ENCODE measurements at places on chromosomes 4 and X.

DNA sequence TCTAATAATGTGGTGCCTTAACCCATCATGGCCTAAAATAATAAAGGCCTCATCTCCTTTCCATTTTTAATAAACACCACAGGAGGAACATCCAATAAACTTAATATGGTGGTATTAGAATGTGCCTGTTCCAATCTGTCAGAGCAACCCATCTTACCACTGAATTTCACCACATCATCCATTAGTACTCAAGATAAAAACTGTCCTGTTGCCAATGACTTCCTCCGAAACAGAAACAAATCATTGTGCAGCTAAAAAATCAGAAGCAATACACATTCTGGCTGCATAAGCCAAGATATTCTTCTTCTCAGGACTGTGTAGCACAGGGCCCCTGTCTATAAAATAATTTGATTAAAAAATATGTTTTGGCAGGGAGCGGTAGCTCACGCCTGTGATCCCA, 18.5 kb downstream of the TLR10 start:
- no peak for DNase-seq

GRCh38 chr4:105944540-105944939, 49.3 kb downstream of the NPNT start:
- no peak for DNase-seq

DNA sequence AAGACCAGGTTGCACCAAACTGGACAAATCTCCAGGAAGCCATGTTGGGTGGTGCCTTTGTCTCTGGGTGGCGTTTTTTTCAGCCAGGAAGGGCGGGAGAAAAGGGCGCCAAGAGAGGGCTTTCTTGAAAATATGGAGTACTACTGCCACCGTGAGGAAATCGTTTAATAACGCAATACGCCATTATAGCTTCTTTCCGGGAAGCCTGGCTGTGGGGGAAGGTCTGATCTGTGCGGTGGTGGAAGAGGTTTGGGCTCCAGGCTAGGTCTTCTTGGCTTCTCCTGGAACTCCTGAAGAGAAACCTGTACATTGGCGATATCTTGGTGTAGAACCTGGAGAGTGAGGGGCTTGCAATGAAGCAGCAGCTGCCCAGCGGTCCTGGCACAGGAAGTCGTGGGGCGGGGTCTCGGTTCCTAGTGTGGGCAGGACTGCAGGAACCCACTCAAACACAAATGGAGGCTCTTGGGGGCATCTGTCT, 202.7 kb downstream of the OR13H1 start:
- no peak for DNase-seq

GRCh38 chrX:13666836-13667235, 13.9 kb downstream of the TCEANC start:
- no peak for DNase-seq

DNA sequence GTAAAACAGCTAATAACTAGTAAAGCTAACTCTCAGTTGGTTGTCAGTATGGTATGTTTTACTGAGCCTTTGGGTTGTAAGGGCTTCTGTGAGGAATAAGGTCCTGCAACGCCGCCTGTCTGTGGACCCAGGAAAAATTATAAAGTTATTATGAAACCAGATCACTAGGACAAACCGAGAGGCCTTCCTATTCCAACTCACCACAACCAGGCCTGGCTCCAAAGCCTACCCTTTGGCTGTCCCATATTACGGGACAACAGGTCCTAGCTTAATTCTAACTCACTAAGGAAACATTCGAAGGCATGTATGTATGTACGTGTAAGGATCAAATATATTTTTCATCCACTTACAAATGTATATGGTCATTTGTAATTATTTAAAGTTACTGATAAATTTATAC, 1.4 kb downstream of the ANKRD17 start:
- DNase-seq, result peak; percentile 20

- no peak for DNase-seq
Observed at GRCh38 chr4:94488670-94489069, 36.9 kb downstream of the PDLIM5 start.

DNA sequence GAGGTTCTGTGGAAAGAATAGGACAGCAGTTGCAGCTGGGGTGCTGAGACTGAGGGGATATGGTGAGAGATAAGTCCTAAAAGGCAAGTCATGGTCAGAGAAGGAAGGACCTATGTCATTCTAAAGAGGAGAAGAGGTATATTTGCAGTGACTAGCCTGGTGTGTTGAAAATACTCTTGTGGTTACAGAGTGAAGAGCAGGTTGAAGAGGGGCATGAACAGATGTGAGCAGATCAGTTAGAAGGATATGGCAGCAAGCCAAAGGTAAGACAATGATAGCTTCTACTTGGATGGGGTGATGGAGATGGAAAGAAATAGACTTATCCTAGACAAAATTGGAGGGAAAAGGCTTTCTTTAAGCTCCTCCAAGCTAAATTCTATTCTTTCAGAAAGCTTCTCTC, 469.8 kb upstream of the CPEB2 start:
- DNase-seq, result no peak

GRCh38 chr4:139849219-139849618, 183.6 kb downstream of the MGST2 start:
- DNase-seq, result no peak

GRCh38 chr4:165383591-165384073, 4.8 kb downstream of the CPE start:
- DNase-seq, result no peak

GRCh38 chr4:1239141-1239949, 9.6 kb downstream of the CTBP1 start:
- DNase-seq, result no peak

- no peak for DNase-seq
Observed at GRCh38 chrX:50125480-50125879, 75.3 kb downstream of the AKAP4 start.

- DNase-seq, result peak; percentile 15
Observed at GRCh38 chrX:129540068-129540653, at the start of gene OCRL. TSS of gene OCRL (plus strand) at chrX:129540259. CDS start at chrX:129540440, 181 bp downstream.

- no peak for DNase-seq
Observed at GRCh38 chr4:138035781-138036258, 206.3 kb downstream of the SLC7A11 start.

DNA sequence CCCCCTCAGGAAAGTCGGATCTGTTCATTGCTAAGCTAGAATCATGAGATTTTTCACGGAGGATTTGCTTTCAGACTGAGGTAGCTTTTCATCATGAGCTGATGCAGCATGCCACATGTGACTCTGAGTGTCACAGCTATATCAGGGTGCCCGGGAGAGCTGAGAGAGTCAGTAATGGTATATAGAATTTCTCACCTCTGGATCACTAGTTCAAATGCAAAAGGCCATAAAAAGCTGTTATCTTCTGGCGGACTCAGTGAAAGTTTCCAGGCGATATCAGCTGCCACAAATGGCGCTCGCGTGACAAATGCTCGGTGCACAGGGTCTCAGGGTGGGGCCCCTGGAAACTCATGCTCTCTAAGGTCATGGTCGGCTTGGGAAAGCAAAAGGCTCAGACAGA, 150.1 kb downstream of the DHX15 start:
- DNase-seq, result no peak

- DNase-seq, result no peak
Observed at GRCh38 chrX:71170660-71171059, 26.0 kb downstream of the NLGN3 start.

DNA sequence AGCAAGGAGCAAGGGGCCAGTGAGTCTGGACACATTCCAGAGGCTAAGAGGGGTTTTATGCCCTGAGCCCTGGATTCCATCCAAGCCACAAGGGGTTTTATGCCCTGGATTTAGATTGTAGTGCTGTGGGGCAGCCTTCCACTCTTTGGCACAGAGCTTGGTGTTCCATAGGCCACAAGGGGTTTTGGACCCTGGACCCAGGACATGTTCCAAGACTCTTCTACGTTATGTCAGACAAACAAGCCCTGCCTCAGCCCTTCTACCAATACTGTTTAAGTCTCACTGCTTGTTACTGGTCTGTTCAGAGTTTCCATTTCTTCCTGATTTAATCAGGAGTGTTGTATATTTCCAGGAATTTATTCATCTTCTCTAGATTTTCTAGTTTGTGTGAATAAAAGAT, 12.8 kb upstream of the SCARB2 start:
- no peak for DNase-seq

DNA sequence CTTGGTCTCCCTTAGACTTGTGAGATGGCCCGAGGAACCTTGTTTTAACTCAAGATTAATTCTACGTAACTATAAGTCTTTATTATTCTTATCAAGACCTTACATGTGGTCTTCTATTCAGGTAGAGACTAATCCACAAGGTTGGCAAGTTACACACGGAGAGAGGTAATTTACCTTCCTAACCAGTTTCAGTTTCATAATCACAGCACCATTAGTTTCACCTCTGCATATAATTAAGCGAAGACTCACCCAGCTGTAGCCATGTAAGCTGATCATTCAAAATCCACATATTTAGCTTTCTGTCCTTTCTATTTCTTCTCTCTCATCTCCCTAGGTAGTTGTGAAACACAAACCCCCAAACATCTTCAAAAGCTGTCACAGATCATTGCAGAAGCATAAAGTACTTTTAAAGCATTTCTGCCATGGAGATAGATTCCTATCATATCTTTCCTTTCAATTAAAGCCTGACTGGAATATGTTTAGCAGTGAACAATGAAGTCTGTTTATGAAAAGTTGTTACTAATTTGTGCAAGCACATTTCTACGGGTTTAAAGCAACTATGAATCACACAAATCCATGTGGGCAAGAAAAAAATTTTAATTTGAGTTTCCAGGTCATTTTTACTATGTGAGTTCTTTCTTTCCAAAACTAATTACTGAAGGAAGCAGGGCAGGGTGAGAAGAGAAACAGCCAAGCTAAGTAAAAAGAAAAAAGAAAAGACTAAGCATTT, 78.5 kb downstream of the BTC start:
- DNase-seq, result no peak

DNA sequence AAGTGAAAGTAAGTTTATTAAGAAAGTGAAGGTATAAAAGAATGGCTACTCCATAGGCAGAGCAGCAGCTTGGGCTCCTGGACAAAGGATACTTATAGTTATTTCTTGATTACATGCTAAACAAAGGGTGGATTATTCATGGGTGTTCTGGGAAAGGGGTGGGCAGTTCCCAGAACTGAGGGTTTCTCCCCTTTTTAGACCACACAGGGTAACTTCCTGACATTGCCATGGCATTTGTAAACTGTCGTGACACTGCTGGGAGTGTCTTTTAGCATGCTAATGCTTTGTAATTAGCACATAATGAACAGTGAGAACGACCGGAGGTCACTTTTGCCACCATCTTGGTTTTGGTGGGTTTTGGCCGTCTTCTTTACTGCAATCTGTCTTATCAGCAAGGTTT, 557.6 kb downstream of the SPRY1 start:
- no peak for DNase-seq

GRCh38 chrX:373641-374471, 12.9 kb downstream of the PPP2R3B start:
- DNase-seq, result no peak

DNA sequence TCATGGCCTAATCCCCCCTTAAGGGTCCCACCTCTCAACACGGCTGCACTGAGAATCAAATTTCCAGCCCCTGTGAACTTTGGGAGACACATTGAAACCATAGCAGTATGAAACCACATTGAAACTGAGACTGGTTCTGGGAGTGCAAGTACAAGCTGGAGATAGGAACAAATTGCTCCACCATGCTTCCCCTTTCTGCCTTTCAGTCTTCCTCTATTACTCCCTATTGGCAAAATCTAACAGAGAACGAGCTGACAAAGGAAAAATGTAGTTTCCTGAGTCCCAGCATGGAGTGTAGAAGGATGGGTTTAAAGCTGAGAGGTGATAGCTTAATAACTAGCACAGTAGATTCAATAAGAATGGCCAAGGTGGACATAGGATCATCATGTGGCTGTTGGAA, 161.7 kb upstream of the RPL34 start:
- no peak for DNase-seq

DNA sequence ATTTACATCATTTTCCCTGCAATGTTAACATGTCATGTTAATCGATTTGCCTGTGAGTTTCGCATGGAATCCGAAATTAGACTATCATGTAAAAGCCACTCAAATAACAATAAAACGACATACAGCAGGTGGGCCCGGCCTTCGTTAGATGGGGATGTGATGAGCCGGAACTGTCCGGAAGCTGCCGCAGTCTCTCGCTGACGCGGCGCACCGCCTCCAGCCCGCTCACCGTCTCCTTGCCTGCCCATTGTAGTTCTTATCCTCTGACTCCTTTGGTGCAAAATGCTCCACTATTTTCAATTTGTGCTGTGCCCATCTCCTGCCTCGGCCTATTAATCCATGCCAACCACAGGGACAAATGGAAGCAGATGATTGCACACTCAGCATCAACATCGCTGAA, 877.5 kb upstream of the TENM3 start:
- DNase-seq, result no peak

DNA sequence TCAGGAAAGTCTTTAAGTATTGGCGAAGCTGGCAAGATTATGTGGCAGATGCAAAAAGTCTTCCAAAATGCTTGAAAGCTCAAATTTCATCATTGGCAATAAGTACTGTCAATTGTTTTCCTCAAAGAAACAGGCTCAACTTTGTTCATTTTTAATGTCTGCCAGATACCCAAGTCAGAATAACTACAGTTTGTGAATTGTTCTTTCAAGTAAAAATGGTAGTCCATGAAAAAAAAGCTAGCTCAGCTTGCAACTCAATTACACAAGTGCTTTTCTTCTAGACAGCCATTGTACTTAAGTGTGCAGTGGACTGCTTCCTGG, 70.5 kb downstream of the AFF1 start:
- no peak for DNase-seq

GRCh38 chr4:82050796-82051195, 323.0 kb downstream of the HNRNPD start:
- DNase-seq, result no peak

GRCh38 chr4:138407329-138407728, 165.2 kb upstream of the SLC7A11 start:
- DNase-seq, result no peak

Data from stimulated activated CD8-positive, alpha-beta memory T cell treated with anti-CD3 and anti-CD28 coated beads, Interleukin-15, amount 100 ng/mL, for 4 hours (primary cell).